ENCODE measurements at places on chromosomes 6 and 20.

GRCh38 chr6:52103623-52104022 lies 16.2 kb upstream of the PKHD1 start:
- DNase-seq = no peak

DNA sequence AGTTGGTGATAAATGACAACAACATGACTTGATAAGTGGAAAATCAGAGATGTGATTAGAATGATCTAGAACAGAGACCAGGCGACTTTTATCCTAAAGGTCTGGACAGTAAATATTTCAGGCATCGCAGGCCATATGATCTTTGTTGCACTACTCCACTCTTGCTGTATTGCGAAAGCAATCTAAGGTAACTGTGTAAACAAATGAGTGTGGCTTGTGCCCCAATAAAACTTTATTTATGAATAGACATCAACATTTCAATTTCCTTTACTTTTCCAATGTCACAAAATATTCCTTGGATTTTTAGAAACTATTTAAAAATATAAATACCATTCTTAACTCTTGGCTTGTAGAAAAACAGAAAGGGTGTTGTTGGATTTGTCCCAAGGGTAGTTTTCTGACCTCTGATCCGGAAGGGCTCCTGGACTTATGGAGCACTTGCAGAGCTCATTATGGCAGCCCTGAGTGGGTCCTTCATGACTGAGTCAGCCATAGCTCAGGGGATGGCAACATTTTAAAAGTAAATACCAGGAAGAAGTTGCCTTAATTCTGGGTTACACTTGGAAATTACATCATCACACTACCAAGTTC lies 34.5 kb downstream of the IL20RA start:
- DNase-seq = no peak

DNA sequence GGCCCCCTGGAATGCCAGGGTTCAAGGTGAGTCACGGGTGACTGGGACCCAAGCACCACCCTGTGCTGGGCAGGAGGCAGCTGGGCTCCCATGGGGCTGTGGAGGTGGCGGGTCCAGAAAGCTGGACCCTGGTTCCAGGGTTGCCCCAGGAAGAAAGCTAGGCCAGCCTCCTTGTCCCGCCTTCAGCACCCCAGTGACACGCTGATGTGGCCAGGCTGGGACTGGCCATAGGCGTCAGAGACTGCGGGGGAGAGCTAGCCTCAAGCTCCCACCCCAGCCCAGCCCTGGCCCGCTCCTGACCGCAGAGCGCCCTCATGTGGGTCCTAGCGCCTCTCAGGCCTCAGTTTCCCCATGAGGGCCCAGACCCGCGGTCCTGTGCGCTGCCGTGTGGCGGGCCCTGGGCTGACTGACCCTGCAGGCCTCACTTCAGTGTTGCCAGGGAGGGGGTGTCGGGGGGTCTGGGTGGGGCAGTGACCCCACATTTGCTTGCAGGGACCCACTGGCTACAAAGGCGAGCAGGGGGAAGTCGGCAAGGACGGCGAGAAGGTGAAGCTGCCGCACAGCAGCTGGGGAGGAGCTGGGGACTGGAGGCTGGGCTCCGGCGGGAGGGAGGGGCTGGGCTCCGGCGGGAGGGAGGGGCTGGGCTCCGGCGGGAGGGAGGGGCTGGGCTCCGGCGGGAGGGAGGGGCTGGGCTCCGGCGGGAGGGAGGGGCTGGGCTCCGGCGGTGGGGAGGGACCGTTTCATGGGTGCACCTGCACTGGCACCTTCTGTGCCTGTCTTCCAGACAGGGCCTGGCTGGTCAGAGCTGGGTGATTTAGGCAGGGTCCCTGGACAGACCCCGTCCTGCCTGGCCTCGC lies 7.9 kb downstream of the COL9A3 start:
- peak; percentile 62 for DNase-seq

DNA sequence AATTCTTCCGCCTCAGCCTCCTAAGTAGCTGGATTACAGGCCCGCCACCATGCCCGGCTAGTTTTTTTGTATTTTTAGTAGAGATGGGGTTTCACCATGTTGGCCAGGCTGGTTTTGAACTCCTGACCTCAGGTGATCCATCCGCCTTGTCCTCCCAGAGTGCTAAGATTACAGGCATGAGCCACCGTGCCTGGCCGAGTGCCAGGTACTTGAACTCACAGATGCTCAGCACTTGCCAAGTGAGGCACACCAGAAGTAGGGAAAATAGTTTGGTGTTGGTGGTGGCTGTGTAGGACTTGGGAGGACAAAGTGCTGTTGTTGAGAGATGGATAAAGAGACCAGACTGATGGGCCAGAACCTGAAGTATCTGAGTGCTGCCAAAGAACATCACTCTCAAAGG lies 40.0 kb upstream of the MBOAT1 start:
- DNase-seq = no peak

DNA sequence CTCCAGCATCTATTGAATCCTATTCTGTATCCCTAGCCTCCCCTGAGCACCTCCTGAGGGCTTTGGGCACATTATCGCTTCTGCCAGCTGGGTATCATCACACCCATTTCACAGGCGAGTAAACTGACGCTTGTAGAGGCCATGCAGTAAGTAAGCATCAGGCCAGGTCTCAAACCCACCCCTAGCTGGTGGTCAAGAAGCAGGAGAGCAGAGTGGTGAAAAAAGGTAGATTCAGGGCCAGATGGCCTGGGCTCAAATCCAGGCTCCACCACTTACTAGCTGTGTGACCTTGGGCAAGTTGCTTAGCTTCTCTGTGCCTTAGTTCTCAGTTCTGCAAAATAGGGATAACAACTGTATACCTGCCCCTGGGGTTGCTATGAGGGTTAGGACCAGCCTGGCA lies 19.9 kb downstream of the GRM4 start:
- DNase-seq = no peak

DNA sequence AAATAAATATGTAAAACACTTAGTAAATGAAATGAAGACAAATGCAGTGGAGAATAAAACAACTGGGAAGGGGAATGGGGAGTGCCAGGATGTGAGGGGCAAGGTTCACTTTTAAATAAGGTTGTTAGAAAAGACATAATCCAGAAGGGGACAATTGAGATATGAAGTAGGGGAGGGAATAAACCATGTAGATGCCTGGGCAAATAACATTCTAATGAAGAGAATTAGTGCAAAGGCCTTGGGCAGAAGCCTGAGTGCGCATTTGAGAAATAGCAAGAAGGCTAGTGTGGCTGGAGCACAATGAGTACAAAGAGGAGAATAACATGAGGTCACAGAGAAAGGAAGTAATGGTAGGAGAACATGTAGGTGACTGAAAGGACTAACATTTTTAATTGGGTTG lies 2.4 kb downstream of the CEP57L1 start:
- no peak for DNase-seq

DNA sequence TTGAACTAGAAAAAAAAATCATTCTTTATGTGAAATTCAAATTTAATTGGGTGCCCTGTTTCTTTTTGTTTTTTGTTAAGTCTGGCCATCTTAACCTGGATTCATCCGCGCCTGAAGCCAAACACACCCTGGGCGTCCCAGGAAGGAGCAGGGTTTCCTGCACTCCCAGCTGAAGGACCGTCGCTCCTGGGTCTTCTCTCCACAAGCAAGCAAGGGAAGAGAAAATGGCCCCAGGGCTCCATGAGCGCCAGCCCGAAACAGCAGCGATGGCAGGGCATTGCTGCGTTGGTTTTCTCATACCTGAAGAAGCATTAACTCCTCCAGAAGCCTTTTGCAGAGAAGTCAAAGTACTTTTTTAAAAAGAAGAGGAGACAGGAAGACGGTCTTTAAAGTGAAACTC lies 105.4 kb upstream of the AFDN start:
- DNase-seq = no peak

- DNase-seq = no peak
Observed at GRCh38 chr6:84417260-84417659, 189.8 kb upstream of the CEP162 start.

GRCh38 chr6:132219901-132220300 lies 181.4 kb downstream of the MOXD1 start:
- DNase-seq = no peak

GRCh38 chr6:62808565-62809293 lies 402.5 kb upstream of the FKBP1C start:
- no peak for DNase-seq

- DNase-seq = peak; percentile 11
Observed at GRCh38 chr6:82006027-82006738, 241.4 kb downstream of the IBTK start.

DNA sequence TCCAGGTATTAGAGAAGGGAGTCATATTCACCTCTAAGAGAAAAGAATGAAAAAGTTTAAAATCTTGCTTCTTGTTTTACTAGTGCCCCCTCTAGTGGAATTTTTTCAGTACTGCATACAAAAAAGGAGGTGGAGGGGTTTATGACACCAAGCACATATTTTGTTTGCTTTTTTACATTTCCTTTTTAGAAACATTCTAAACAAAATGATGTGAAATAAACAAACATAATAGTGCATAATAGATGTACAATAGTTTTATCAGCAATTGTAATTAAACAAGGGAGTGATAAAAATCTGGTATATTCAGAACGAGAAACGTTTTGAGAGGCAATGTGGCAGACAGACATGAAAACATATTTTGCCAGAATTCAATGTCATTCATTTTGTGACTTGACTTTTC lies 111.0 kb upstream of the TFAP2D start:
- no peak for DNase-seq

DNA sequence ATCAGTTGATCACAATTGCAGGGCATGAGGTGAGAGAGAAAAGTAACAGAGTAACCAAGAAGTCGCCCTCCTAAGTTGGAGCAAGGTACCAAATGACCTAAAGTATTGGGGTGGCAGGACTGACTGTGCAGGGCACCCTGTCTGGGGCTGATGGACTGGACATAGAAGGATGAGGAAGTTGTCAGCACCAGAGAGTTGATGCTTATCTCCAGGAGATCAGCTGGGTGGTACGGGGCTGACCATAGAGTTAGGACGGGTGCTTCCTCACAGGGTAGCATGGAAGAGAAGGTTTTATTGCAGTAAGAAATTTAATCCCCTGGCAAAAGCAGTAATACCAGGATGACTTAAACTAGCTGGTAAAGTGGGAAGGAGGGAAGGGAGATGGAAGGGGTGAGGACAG lies 66.7 kb downstream of the TMEM170B start:
- DNase-seq = no peak

- DNase-seq = no peak
Observed at GRCh38 chr6:152600022-152600421, 37.1 kb downstream of the SYNE1 start.

GRCh38 chr6:147423111-147423510 lies 85.4 kb upstream of the SAMD5 start:
- no peak for DNase-seq

GRCh38 chr6:16334671-16335070 lies 96.3 kb downstream of the GMPR start:
- no peak for DNase-seq

GRCh38 chr6:6586167-6586566 lies 2.4 kb upstream of the LY86 start:
- DNase-seq = no peak

- no peak for DNase-seq
Observed at GRCh38 chr6:39850736-39851297, 58.6 kb downstream of the DAAM2 start.

GRCh38 chr6:13398069-13398381 lies 69.7 kb upstream of the TBC1D7 start:
- DNase-seq = no peak

GRCh38 chr20:18031888-18032509 lies 25.7 kb downstream of the OVOL2 start:
- no peak for DNase-seq

DNA sequence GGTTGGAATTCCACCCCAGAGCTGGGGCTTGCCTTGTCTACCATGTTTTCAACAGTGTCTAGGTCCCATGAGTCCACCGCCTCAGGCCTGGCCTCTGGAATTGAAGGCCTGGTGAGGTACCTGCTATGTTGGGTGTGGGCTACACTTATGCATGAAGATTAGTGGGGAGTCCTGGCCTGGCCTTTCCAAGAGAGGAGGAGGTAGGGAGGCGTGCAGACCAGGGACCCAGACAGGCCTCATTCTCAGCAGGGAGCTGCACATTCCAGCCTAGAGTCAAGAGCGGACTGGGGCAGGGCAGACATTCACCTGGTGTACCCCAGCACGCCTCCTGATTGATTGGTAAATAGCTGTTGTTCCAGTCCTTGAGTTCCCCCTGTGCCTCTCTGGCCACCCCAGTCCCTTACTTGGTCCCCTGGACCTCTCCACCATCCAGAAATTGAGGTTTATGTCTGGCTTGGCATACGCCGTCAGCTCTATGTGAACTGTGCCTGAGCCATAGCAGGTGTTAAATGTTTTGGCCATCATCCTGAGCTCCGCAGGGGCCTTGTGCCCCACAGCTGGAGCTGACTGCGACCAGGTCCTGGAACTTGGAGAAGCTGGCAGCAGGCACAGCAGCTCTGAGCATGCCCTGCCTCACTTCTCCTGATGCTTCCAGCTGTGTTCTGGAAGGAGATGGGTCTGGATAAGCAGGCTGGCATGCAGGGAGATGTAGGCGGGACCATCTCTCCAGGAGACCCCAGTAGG lies 8.2 kb upstream of the VEGFA start:
- no peak for DNase-seq

- DNase-seq = no peak
Observed at GRCh38 chr20:9403448-9403847, 110.9 kb upstream of the LAMP5 start.

DNA sequence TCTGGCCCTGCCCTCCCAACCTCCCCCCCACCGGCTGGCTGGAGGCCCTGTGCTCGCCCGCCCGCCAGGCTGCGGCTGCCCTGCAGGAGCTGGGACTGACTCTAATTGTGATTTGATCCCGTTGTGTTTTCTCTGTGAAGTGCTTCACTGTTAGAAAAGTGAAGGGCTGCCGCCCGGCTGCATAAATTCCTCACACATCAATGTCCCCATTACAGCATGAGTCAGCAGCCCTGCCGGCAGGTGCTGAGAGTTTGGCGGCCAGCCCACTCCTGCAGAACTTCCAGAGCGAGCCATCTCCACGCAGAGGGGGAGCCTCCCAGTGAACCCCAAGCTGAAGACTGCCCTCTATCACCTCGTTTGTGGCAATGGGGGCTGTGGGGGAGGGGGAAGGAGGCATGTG lies 137.9 kb downstream of the DLL1 start:
- DNase-seq = peak; percentile 33

DNA sequence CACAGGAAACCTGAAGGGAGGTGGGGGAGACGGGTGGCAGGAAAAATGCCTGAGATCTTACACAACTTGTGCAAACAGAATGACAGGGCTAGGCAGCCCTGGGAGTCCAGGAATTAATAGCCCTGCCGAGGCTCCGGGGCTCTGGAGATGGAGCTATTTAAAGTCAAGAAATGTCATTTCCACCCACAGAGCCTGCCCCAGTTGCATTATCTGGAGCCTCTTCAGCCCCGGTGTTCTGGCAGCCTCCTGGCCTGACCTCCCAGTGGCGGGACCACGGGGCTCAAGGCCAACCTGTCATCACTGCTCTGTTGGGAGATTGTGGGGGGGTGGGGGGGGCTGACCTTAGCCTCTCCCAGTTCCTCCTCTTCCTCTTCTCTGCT lies 28.5 kb upstream of the SCUBE3 start:
- DNase-seq = no peak

GRCh38 chr6:30997301-30997700 lies 13.0 kb upstream of the MUC22 start:
- no peak for DNase-seq
